Motor neuron (in vitro differentiated cells): ENCODE measurements at places on chromosomes 6 and 20. TPM values are rescaled to one million over a fixed set of nuclear protein-coding genes. Genes with fewer than 3 reads are reported as not detected.

DNA sequence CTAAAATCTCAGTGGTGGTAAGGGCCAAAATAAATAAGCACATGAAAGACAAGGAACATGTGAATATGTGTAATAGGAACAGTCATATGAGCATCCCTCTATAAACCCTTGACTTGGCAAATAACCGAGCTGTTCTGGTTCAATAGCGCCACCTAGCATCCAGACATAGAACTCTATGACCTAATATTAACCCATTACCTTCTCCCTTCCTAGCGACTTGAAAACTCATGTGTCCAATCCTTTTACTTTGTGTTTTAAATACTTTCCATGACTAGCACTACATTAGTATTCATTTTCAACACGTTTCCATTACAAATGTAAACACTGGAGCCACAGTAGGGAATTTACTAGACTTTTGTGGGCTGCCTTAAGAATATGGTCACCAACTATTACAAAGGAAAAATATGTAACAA lies 279.7 kb downstream of the UST start:
- ATAC-seq = peak; percentile 59

GRCh38 chr6:16651871-16652270 lies 109.4 kb downstream of the ATXN1 start:
- peak; percentile 40 for ATAC-seq

GRCh38 chr20:40743141-40743775 lies 54.2 kb upstream of the MAFB start:
- no peak for ATAC-seq

DNA sequence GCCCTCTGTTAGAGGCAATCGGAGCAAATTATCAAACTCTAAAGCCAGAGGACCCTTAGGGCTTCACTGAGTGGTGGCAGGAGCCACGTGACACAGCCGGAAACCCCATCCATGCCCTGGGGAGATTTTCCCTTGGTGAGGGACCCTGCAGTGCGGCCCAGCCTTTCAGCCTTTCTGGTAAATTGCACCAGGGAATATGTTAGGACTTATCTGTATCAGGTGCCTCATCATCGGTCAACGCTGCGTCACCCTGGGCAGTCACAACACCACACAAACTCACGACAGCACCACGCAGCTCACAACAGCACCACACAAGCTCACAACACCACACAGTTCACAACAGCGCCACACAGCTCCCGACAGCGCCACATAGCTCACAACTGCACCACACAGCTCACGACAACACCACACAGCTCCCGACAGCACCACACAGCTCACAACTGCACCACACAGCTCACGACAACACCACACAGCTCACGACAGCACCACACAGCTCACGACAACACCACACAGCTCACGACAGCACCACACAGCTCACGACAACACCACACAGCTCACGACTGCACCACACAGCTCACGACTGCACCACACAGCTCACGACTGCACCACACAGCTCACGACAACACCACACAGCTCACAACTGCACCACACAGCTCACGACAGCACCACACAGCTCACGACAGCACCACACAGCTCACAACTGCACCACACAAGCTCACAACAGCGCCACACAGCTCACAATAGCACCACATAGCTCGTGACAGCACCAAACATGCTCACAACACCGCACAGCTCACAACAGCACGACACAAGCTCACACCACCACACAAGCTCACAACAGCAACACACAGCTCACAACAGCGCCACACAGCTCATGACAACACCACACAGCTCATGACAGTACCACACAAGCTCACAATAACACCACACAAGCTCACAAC lies 199.0 kb downstream of the DLL1 start:
- no peak for ATAC-seq

- peak; percentile 82 for ATAC-seq
Measured at GRCh38 chr6:44045672-44046015, 81.6 kb downstream of the MRPL14 start.

GRCh38 chr6:40293460-40294185 lies 293.5 kb downstream of the LRFN2 start:
- peak; percentile 36 for ATAC-seq

DNA sequence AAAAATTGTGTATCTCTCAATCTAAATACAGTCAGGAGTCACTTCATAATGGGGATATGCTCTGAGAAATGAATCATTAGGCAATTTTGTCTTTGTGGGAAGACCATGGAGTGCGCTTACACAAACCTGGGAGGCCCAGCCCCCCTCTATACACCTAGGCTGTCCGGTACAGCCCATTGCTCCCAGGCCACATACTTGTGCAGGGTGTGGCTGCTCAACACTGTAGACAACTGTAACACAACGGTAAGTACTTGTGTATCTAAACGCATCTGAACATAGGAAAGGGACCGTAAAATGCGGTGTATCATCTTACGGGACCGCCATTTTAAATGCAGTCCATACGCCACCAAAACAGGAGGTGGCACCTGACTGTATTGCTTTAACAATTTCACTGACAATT lies 58.0 kb upstream of the FRMD1 start:
- ATAC-seq = no peak

GRCh38 chr6:119961450-119961849 lies 611.9 kb upstream of the MAN1A1 start:
- no peak for ATAC-seq

- ATAC-seq = no peak
Measured at GRCh38 chr6:170160628-170161611, 130.0 kb downstream of the DLL1 start.

DNA sequence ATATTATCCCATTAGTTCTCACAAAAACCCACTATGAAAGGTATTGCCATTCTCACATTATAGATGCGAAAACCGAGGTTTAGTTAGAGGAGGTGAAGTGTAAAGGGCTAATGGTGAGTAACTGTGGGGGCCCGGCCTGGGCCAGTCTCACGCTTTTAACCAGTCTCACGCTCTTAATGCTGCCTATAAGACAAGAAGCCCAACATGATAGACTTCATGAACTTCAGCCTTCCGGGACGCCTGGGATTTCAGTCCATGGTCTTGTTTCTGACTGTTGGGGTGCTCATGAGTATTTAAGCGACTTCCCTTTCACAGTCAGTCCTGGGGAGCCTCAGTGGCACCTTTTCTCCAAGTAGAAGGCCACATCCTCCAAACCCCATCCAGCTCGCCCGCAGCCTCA lies 31.7 kb downstream of the AGPAT4 start:
- no peak for ATAC-seq

DNA sequence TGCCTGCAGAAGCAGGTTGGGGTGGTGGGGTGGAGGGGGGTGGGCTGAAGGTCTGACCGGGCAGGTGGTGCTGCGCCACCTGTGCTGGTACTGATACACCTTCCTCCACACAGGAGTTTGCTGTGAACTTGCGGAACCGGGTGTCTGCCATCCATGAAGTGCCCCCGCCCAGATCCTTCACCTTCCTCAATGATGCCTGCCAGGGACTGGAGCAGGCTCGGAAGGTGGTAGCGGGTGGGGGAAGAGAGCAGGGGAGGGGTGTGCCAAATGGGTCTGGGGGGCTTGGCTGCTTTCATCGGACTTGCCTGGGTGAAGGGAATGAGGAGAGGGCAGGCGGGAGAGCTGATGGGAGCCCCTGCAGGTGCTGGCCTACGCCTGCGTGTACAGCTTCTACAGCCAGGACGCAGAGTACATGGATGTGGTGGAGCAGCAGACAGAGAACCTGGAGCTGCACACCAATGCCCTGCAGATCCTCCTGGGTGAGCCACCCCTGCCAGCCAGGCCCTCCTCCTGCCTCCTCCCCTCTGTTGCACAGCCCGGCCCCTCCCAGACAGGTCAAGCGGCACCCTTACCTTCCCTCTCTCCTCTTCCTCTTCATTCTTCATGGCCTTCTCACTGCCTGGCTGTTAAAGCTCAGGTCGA lies 6.7 kb downstream of the DNPH1 start:
- ATAC-seq = no peak

DNA sequence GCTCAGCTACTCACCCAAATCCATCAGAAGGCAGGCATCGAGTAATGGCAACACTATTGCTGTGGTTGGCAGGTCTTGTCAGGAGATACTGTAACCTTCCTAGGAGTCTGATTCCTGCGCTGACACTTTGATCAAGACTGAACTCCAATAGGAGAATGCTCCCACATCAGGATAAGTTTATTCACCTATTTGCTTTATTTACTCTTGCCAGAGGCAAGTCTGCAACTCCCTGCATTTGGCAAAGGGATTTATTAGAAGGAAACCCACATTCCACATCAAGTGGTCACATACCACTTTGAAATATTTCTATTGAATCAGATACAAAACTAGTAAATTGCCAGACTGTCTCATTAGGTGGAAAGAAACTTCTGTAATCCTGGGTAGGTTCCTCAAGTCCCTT lies 43.5 kb downstream of the ZFAND3 start:
- ATAC-seq = no peak

DNA sequence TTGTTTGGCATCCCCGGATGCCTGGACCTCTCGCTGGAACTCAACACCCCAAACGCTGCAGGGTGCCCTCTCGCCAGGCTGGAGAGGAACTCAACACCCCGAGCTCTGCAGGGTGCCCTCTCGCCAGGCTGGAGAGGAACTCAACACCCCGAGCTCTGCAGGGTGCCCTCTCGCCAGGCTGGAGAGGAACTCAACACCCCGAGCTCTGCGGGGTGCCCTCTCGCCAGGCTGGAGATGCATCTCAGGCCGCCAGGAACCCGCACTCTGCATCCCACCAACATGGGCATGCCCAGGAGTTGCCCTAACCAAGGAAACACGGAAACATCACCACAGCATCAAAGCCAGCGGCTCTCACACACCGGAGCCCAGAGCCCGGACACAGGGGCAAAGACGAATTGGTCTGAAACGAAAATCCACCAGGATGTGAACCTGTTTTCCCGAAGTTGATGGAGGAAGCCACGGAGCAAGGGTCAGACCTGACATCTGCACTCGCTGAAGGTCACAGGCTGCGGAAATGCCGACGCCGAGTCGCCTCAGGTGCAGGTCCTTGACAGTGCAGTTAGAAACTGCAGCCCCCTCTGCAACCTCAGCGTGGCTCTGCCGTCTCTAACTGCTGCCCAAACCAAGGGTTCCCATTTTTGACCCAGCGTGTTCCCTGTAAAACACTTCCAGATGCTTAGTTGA lies 37.5 kb downstream of the DLL1 start:
- ATAC-seq = no peak

GRCh38 chr20:35008411-35009342 lies 53.0 kb downstream of the MYH7B start:
- ATAC-seq = no peak

GRCh38 chr6:70119218-70119835 lies 183.6 kb downstream of the COL9A1 start:
- no peak for ATAC-seq

DNA sequence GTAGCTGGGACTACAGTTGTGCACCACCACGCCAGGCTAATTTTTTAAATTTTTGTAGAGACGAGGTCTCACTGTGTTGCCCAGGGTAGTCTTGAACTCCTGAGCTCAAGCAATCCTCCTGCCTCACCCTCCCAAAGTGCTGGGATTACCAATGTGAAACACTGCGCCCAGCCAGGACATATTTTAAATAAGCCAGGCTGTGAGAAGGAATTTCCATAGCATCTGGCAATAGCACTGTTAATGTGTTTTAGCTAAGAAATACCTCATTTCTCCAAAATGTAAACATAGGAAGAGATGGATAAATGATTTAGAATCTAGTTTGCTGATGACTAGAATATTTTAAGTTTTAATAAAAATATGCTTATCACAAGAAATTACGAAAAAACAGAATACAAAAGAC lies 27.0 kb upstream of the SLA2 start:
- no peak for ATAC-seq

GRCh38 chr20:53899351-53900167 lies 170.8 kb downstream of the BCAS1 start:
- ATAC-seq = peak; percentile 84

Gene SIGLEC1
- 0.23 and 0.45 TPM in 2 replicates for total RNA-seq

Gene ADGRF5
- total RNA-seq = 0.05 TPM in 1 of 2 replicates, not detected in the other

Gene YTHDF1
- total RNA-seq = 31.6 and 36.1 TPM in 2 replicates

Gene PSORS1C2
- total RNA-seq = 2.3 TPM in 1 of 2 replicates, not detected in the other

Gene FAM209B
- total RNA-seq = 0.46 TPM in 1 of 2 replicates, not detected in the other

Gene MOG
- 0.27 TPM in 1 of 2 replicates, not detected in the other for total RNA-seq

Gene OR2H1
- total RNA-seq = not detected in 2 replicates

Gene HLA-DQB2
- total RNA-seq = not detected in 2 replicates
